ENCODE measurements at places on chromosomes 2 and 18.

- no peak for DNase-seq
These were observed 111.8 kb upstream of the NFATC1 start for GRCh38 chr18:79283929-79284328.

- peak; percentile 52 for DNase-seq
These were observed 12.4 kb downstream of the HS6ST1 start for GRCh38 chr2:128306081-128306930.

DNA sequence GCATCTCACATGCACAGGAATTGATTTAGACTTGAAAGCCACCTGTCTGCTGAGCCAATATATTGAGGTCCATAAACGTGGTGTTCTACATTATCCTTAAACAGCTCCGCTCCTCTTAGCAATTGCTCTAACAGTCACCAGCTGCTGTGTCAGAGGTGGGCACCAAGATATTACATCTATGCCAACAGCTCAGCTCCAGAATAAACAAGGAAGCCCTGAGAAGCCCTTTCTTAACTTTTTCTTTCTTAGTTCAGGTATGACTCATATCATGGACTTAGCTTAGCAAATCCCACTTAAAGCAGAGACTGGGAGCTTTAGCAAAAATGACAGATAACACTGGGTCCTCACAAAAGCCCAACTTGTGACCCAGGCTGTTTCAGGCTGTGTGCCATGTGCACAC, 436.6 kb downstream of the IRS1 start:
- no peak for DNase-seq

- no peak for DNase-seq
These were observed 182.4 kb downstream of the CDH2 start for GRCh38 chr18:27994571-27994970.

DNA sequence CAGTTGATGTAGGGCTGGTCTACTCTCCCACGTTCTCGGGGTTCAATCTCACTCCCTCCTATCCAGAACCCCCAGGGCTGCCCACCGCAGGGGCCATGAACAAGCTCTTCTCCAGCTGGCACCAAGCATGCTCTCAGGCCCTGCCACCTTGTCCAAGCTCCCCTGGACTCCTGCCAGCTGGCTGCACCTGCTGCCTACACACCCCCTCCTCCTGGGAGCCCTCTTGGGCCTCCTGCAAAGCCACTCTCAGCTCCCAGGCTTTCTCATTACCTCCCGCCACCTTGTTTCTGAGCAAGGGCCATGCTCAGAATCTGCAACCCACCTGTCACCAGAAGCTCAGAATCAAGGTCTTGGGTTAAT, 56.0 kb downstream of the HDAC4 start:
- no peak for DNase-seq

- no peak for DNase-seq
These were observed 14.3 kb upstream of the RIOK3 start for GRCh38 chr18:23438608-23439366.

- DNase-seq: no peak
These were observed 465.6 kb upstream of the SLC14A2 start for GRCh38 chr18:45149712-45150111.

DNA sequence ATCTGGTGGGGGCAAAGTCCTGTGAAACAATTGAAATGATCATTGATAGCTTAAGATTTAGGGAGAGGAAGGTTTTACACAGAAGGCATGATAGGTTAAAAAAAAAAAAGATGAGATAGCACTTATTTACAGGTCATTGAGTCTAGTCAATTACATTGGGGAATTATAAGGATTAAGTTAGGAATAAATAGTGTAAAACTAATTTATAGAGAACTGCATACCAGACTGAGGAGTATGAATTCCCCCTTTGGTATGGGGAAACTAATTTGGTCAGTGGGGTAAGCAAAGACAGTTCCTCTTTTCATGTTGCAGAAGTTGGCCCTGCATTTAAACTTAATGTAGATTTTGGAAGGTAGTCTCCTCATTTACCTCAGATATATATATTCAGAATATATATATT, 10.8 kb downstream of the GLS start:
- DNase-seq: no peak

GRCh38 chr2:214376618-214377285, 34.1 kb upstream of the VWC2L start:
- no peak for DNase-seq

DNA sequence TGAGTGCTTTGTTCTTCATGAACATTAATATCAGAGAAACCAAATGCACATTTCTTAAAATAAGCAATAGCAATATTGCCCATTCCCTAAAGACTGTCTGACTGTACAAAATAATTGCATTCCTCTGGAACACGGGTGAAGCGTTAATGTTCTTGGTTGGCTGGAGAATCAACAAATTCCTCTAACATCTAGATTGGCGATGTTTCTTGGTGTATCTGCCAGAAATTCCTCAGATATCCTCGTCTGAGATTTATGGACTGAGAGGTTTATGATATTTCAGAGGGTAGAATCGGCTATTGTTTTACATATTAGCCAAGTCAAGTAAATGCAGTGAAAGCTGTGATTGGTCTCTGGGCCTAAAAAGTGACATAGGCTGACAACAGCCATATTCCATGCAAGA, 27.1 kb upstream of the SPTBN1 start:
- DNase-seq: no peak

GRCh38 chr2:86065512-86065911, 40.2 kb downstream of the POLR1A start:
- no peak for DNase-seq

DNA sequence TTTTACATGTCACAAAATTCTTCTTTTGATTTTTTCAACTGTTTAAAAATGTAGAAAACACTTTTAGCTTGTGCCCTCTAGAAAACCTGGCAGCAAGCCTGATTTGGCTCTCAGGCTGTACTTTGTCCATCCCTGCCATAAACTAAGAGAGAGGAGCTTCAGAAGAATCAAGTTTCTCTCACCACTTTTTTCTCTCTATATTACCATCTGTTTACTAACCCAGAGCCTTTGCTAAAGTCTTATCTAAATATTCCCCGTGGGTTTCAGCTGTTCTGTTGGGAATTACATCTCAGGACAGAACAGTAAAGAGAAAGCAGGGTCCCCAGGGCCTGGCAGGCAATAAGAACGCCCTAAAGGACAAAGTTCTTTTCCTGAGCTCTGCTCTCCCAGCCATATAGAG, 409.1 kb upstream of the CRIM1 start:
- DNase-seq: no peak

- no peak for DNase-seq
These were observed 43.9 kb upstream of the STPG4 start for GRCh38 chr2:47198985-47199451.

GRCh38 chr2:109549016-109549590, 64.7 kb downstream of the SEPTIN10 start:
- no peak for DNase-seq

- no peak for DNase-seq
These were observed 115.3 kb upstream of the SLC35G4 start for GRCh38 chr18:11494107-11494506.

- DNase-seq: no peak
These were observed 154.4 kb downstream of the TMEM18 start for GRCh38 chr2:522776-523175.

DNA sequence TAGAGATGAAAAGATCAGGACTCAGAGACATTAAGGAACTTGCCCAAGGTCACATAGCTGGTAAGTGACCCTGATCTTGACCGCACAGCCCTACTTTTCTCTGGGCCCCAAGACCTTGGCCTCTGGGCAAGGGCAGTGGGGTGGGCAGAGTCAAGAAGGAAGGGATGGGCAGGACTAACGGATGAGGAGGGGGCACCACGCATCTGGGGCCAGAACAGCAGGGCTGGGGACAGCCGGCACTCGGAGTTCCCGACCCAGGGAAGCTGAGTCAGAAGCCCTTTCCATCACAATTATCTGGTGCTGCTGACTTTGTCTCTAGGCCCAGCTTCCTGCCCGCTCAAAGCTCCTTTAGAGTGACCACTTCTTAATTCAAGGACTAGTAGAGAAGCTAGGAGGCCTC, 14.4 kb downstream of the CFAP65 start:
- DNase-seq: no peak

- DNase-seq: no peak
These were observed 162.1 kb downstream of the BCL2 start for GRCh38 chr18:63157293-63158011.

- no peak for DNase-seq
These were observed 22.2 kb downstream of the TANC1 start for GRCh38 chr2:158990397-158991214.

- peak; percentile 92 for DNase-seq
These were observed 776 bp upstream of the KLF7 start for GRCh38 chr2:207166349-207167098.

- no peak for DNase-seq
These were observed 191.0 kb upstream of the CCDC150 start for GRCh38 chr2:196448407-196449079.

DNA sequence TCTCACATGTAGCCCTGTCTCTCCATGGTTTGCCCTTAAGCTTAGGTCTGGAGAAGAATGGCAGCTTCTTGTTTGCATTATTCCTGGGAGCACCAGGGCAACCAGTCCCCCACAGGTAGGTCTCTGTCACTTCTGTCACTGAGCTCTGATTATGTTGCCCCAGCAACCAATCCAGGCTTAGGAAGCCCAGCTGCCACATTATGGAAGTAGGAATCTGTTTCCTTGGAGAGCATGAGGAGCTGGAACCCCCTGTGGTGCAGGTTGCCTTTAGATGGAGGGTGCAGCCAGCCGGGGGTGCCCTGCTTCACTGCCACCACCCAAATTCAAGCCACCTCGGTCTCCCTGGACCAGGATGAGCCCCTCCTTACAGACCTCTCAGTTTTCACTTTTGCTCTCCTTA, 4.8 kb downstream of the RESP18 start:
- no peak for DNase-seq

GRCh38 chr2:404581-404980, 116.7 kb upstream of the ALKAL2 start:
- no peak for DNase-seq

GRCh38 chr2:65351234-65351947, 81.0 kb downstream of the SPRED2 start:
- DNase-seq: no peak

- DNase-seq: no peak
These were observed 2.0 kb downstream of the SLC14A2 start for GRCh38 chr18:45617284-45617683.

GRCh38 chr2:85675866-85676548, 8.0 kb upstream of the SFTPB start:
- DNase-seq: no peak

- no peak for DNase-seq
These were observed 70.2 kb upstream of the DAPL1 start for GRCh38 chr2:158724803-158725381.

DNA sequence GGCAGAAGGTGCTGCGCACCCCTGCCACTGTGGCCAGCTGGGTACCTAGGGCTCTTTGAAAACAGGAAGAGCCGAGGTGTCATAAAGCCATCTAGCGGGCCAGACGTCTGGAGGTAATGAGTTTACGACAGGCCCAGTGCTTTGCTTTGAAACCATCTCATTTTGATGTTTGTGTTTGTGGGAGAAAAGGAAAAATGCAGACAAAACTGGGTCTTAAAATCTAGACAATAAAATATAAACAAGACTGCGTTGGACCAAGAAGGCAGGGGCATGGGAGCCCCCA, 3.2 kb downstream of the HOXD9 start:
- DNase-seq: no peak

GRCh38 chr2:88066543-88066942, 1.1 kb upstream of the SMYD1 start:
- no peak for DNase-seq
